RWPE1 (cell line): ENCODE measurements at places on chromosomes 2 and 18.

DNA sequence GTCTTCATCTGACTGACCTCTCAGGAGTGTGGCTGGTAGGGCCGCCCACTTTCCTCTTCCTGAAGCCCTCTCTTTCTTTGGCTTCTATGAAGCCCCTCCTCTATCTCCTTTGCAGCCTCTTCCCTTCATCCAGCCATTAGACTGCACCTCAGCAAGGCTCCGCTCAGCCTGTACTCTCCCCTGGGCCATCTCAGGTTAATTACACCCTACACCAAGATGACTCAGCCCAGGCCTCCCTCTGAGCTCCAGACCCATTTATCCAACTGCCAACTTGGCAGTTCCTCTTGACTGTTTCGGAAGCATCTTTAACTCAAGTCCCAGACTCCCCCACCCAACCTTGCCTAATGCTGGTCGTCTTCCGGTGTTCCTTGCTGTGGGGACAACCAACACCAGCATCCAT lies 5.8 kb upstream of the WNT6 start:
- DNase-seq: peak; percentile 79

GRCh38 chr2:75088791-75089190 lies 110.5 kb downstream of the TACR1 start:
- DNase-seq: no peak

- no peak for DNase-seq
Observed at GRCh38 chr18:27114842-27115241, 70.3 kb downstream of the CHST9 start.

- DNase-seq: peak; percentile 13
Observed at GRCh38 chr2:187581125-187581896, 27.1 kb upstream of the TFPI start.

DNA sequence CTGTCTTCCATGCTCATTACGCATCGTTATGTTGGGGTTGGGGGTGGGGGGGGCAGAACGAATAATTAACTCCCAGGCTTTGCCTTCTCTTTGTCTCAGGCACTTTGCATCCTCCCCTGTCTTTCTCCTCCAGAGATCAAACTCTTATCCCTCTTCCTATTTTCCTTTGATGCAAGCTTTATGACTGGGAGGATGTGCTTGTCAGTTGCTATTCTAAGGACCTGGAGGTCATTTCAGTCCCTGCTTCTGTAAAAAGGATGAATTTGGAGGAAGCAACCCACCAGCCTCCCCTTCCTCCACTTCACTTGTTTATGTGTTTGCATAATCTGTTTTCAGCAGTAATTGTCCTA lies 87.5 kb downstream of the ZCCHC2 start:
- no peak for DNase-seq

DNA sequence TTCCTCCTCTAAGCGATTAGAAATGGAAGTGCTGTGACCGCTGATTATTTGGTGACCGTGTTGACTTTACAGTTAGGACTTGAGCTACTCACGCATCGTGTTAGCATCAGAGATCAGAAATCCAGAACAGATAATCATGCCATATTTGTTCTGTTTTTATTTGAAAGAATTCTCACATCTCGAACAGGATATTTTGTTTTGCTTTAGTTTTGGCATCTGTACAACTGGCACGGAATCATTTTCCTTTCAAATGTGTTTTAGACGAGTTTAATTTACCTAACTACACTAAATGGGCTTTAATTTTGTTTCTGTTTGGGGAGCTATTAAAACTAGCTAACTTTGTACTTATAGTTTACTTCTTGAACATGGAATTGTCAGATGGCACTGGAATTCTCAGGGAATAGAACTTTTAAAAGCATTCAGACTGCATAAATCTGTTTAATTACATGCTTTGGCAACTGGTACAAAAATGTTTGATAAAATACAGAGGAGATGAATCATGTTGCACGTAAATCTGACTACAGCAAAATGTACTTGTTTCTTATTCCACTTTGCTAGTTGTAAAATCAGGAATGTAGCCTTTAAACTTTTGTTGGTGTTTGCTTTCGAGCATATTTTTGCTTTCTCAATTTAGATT lies 1.4 kb downstream of the ITPRID2 start:
- DNase-seq: no peak

GRCh38 chr18:13054336-13054735 lies 63.2 kb downstream of the CEP192 start:
- DNase-seq: no peak

- no peak for DNase-seq
Observed at GRCh38 chr18:10402871-10403559, 51.4 kb upstream of the APCDD1 start.

DNA sequence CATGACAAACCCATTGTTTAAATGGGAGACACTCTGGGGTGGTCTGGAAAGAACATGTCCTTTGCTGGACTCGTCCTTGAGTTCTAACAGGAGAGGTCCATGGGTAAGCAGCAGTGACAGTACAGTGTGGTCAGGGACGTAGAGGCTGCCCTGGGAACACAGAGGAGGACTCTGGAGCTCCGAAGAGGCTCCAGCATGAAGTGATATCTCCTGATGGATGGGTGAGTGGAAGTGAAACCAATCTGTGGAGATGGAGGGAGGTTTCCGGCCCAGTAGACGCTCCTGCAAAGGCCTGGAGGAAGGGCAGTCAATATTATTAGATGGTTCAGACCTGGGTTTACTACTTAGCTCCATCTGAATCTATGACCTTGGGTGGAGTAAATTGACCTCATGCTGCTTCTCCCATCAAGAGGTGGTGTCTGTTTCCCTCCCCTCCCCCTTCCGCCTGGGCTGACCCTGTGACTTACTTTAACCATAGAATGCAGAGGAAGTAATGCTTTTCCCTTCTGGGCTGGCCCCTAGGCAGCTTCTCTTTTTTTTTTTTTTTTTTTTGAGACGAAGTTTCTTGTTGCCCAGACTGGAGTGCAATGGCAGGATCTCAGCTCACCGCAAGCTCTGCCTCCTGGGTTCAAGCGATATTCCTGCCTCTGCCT lies 2.3 kb upstream of the TFCP2L1 start:
- no peak for DNase-seq

GRCh38 chr18:6315517-6316331 lies 99.0 kb downstream of the L3MBTL4 start:
- no peak for DNase-seq

DNA sequence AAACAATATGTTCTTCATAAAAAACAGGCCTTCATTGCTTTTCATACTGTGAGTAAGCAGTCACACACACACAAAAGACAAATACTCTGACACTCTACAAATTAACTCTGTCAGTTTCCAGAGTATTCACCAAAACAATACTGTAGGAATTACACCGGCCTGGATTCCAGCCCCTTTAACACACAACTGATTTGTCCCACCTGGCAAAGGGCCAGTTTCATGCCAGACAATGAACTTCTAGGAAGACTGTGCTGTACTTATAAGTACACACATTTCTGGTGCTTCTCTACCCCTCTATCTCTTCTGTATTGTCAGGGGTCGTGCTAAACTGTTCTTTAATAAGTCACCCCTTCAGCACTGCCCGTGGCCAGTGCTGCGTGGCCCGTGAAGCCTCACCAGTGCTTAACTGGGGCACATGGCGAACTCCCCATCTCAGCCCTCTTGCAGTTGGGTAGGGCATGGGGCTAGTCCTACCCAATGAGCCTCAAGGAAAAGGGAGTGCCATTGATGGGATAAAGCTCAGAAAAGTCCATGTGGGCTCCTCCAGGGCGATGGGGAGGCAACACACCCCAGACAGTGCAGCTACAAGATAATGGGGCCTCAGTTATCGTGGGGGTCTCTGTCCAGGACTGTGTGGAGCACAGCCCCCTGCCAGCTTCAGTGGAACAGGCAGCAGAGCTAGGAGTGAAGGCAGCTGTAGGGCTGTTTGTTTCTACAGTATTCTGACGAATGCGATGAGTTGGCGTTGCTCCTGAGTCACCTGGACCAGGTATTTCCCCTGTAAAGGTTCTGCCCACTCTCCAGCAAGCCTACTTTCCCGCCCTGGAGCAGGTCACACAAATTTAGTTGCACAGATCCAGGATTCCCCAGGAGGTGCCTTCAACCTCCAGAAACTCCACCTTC lies 99.0 kb downstream of the SP3 start:
- DNase-seq: no peak

- DNase-seq: no peak
Observed at GRCh38 chr2:238843476-238843875, 4.4 kb upstream of the TWIST2 start.

DNA sequence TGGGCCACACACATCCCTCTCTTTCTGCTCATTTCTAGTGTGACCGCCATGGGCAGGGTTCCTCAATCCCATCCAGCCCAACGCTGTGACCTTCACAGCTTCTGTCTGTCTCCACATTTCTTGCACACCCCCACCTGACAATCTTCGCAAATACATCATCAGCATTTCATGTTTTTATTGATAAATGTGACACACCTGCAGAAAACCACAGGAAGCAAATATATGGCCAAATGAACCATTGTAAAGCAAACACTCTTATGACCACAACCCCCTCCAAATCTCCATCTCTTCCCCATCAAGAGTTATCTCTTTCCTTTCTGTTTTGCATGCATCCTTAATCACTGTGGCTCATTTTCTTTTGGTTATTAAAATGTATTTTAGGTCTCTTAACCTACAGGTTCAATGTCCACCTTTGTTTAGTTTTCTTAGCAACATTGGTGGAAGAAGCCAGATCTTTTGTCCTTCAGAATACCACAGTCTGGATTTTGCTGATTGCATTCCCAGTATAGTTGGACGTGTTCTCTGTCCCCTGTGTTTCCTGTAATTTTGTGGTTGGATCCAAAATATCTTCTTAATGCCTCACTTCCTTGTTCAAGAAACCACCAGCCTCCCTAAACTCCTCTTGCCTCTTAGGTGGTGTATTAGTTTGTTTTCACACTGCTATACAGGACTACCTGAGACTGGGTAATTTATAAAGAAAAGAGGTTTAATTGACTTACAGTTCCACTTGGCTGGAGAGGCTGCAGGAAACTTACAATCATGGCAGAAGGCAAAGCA lies 9.8 kb upstream of the NCK2 start:
- no peak for DNase-seq

- DNase-seq: no peak
Observed at GRCh38 chr2:61647044-61647443, 108.9 kb upstream of the XPO1 start.

- peak; percentile 42 for DNase-seq
Observed at GRCh38 chr2:118032169-118033013, 18.5 kb upstream of the CCDC93 start.

DNA sequence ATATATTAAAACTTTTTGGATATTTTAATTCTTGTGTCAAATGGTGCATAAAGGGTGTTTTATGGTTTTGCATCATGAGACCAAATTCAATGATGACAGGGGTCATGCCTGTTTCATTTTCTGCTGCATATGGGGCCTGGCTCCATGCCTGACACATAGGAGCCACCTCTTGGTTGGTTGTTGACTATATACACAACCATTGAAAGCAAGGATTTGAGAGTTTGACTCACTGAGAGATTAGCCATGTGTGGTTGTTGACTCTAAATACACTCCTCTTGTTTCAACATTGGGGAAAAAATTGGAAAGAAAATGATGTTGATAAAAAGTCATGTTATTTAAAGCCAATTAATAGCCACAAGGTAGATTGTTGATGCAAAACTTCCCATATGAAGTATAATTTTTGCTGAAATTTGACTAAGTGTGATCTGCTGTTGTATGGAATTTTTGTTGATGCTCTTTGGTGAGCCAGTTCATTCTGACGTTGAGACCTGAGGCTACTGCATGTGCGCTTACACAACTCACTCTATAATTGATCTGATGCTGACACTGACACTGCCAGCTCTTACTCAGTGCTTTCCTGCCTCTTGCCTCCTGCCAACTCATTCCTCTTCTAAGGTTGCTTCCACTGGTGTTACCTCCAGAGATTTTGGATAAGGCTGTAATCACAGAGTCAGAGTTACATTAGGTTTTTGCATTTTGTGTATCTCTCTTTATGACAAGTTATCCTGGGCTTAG lies 446.2 kb upstream of the SLC14A2 start:
- peak; percentile 19 for DNase-seq

DNA sequence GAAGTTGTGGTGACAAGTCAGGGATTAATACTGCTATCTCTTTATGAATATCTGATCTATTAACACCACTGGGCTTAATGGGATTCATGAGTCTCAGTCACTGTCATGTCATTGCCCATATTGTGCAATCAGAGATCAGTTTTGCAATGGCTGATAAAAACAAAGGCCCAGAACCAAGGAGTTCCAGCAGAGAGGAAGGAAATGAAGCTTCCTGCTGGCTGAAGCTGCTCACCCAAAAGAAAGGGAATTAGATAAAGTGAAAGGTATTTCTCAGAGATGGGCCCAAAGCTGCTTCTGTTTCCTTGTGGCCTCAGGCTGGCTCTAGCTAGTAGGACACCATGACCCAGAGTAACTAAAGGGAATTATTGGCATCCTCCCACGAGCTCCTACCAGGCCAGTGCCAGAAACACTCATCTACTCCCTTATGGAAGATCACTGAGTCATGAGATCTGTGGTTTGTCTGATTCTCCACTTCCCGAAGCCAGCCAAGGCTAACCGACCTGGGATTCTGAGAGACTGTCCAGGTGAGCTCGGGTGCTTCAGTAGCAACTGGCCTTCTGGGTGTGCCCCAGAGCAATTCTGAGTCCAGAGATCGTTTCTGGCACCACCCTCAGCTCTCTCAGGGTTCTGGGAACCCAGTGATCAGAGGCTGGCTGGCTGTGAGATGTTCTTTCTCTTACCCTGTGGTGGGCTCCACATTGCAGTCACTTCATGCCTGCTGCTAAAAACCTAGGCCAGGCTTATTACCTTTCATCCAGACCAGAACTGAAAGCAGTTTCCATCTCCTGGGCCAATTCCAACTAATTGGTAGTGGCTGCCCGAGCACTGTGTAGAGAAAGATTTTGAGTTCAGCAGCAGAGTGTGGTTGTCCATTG lies 129.5 kb upstream of the PELI1 start:
- DNase-seq: peak; percentile 88

DNA sequence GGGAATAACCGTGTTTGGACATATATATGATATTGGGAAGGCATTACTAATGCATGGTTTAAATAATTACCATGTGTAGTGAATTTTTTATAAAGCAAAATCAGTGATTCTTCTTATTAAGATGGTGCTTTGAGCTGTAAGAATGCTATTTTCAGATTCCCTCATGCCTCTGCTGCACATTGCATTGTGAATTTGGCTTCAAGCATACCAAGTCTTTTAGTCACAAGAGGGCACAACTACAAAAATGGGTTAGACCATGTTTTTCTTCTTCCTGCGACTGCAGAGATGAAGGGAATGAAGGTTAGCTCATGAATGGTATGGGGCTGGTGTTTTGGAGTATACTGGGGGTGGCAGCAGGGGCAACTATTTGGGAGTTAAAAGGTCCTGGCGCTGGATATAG lies 320.1 kb downstream of the SLC4A3 start:
- no peak for DNase-seq

DNA sequence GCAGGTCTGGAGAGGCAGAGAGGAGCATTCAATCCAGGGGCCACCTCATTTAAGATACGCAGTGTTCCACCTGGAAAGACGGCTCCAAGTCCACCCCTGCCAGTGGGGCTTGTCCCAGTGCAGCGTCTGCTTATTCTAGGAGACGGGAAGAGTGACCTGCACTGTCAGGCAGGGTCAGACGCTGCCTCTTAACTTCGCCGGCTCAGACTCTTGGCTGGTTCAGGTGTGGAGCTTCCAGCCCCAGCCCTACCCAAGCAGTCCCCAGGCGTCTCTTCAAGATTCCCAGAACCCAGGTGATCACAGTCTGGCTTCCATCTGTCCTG lies 208.5 kb downstream of the TFCP2L1 start:
- DNase-seq: no peak

- no peak for DNase-seq
Observed at GRCh38 chr2:52775674-52776073, 991.9 kb upstream of the CHAC2 start.

- no peak for DNase-seq
Observed at GRCh38 chr2:159855143-159855542, 57.1 kb upstream of the CD302 start.
